ENCODE measurements at places on chromosomes 4 and X.

DNA sequence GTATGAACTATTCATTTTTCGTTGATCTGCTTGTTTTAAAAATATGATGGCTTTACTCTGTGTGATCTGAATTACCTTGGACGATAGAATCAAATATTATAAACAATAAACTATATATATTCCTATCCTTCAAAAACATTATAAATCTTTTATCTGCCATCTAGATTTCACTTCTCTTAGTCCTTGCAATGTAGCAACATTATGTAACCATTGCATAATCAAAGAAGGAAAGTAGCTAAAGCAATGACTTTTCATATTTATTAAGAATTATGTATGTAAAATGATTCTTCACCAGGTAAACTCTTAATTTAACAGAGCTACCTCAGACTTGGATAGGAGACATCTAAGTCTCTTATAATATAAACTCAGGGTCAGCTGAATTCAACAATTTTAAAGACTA, 210.5 kb downstream of the ADAMTS3 start:
- DNase-seq = no peak

DNA sequence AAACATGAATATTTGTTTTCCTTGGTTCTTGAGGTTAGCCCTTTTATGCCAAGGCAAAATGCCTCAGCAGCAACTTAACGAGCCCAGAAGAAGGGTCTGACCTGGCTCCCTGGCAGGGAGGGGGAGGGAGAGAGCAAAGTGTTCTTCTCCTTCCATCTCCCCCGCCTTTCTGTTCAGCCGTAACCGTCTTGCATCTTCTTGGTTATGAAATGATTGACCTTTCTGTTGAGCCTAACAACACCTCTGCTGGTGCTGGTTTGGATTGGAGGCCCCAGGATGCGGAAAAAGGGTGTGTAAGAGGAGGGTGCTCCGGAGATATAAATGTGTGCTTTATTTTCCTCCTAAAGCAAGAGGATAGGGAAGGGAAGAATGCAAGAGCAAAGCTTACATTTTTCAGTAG, 44.7 kb downstream of the PTTG2 start:
- no peak for DNase-seq

GRCh38 chrX:10393899-10394298, 226.5 kb downstream of the MID1 start:
- no peak for DNase-seq

DNA sequence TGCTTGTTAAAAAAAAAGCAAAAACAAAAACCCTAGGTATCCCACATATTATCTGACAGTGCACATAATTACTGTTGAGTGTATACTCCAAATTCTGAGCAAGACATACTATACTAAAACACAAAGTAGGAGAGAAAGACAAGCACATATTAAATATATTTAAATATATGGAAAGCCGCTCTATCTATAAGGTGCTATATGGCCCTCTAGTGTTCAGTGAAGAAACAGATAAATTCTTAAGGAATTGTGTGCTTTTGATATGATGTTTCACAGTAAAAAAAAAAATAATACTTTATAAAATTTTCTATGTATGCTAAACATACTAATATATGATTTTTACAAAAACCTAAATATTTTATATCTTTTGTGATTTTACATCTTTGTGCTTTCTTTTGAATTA, 137.8 kb downstream of the FBXW7 start:
- DNase-seq = no peak

GRCh38 chrX:119698845-119699244, 5.9 kb upstream of the SEPTIN6 start:
- DNase-seq = no peak

GRCh38 chrX:2317527-2318055, 183.2 kb downstream of the DHRSX start:
- no peak for DNase-seq

GRCh38 chr4:1939664-1940509, 68.7 kb downstream of the NSD2 start:
- no peak for DNase-seq

DNA sequence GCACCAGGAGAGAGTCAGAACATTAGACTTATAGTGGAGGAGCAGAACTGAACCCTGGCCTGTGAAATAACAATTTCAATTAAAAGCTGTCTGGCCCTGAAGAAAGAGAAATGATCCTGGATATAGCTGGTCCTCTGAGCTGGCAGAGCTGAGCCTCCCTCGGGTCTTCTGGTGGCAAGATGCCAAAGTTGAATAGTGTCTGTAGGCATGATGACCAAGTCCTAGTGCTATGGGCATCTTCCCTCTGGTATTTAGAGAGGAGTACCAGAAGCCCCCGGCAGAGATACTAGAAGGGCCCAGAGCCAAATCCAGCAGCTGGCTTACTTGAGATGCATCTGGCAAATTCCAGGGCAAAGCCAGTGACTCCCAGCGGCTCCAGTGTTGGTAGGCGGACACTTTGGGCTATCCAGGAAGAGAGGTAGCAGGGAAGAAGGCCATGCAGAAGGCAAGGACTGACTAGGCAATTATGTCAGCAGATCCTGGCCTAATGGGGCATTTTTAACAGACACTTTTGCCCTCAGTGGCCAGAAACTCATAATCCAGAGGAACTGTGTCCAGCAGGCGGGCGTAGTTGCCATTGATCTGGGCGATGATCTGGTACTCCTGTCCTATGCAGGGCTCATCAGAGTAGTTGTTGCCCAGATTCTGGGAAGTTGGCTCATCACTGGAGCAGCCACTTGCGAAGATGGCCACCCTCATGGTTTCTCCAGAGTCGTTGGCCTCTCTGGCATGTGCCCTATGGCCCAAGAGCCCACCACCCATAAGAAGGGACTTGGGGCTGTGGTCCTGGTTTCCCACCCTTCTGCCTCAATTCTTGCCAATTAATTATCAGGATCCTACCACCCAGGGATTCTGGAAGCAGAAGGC, 17.9 kb downstream of the VSIG4 start:
- no peak for DNase-seq

GRCh38 chr4:105191621-105192210, 45.0 kb downstream of the TET2 start:
- DNase-seq = no peak

- peak; percentile 24 for DNase-seq
These were observed 27.2 kb upstream of the SEC24B start for GRCh38 chr4:109406337-109406931.

DNA sequence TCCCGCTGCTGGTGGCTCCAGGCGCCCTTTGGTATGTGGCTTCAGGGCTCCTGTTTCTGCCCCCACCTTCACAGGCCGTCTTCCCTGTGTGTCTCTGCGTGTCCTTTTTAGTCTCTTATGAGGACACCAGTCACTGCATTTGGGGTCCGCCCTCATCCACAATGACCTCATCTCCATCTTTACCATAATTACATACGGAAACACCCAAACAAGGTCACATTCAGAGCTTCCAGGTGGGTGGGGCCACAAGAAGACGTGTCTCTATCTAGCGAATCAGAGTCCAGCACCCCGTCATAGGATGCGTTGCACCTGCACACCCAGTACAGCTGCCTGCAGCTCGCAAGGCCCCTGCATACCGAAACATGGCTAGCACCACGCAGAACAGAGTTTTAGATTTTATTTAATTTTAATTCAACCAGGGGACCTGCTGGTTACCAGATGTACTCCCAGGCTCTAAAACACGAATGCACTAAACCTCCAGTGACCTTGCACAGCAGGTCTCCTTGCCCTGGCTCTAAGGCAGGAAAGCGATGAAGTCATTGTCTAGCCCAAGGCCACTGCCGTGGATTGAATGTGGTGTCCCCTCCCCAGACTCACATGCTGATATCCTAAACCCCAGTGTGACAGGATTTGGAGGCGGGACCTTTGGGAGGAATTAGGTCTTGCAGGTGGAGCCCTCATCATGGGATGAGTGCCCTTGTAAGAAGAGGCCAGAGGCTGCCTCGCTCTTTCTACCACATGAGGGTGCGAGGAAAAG, 30.3 kb downstream of the ABLIM2 start:
- DNase-seq = no peak

All from stimulated activated CD4-positive, alpha-beta T cell treated with anti-CD3 and anti-CD28 coated beads, Interleukin-2, amount 100 ng/mL, for 48 hours (primary cell).